Keratinocyte (primary cell): ENCODE measurements at places on chromosomes 12 and 14.
A peak's percentile ranks its signal among the peaks of the same experiment; 100 is the strongest.

GRCh38 chr12:59182191-59182590, 261.9 kb upstream of the LRIG3 start:
- no peak for DNase-seq
- no peak overlapping the region for H3K27ac ChIP-seq
- H3K36me3 ChIP-seq, result no peaks in the 10 kb centered on the region
- no peak overlapping the region for H3K4me3 ChIP-seq
- H3K4me1 ChIP-seq, result peaks cover 5% of the 10 kb centered on the region

GRCh38 chr14:81435391-81436295, 35.5 kb upstream of the STON2 start:
- H3K27ac ChIP-seq, result peak overlapping the region; percentile 72
- DNase-seq, result peak; percentile 35
- H3K4me3 ChIP-seq, result peak overlapping the region; percentile 80
- peaks cover 28% of the 10 kb centered on the region for H3K4me1 ChIP-seq
- peaks cover 4% of the 10 kb centered on the region for H3K27me3 ChIP-seq

DNA sequence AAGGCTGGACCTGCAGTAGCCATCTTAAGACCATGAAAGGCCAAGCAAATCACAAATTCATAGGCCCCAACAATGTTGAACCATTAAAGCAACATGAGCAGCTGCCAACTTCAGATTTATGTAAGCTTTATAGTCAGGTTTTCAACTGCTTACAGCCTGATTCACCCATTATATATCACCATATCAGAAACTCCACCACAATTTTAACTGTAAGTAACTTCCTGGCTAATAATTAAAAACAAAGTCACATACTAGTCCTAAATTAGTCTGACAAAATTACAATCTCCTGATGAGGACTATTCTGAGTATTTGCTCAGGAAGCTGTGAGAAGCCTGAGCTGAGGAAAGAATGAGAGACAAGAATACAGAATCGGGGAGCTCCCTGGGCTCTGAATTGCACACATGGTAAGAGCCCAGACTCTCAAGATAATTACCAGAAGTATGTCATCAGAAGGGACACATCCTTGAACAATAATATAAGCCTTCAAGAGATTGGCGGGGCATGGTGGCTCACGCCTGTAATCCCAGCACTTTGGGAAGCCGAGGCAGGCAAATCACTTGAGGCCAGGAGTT, 55.1 kb downstream of the NUMB start:
- H3K4me1 ChIP-seq, result no peaks in the 10 kb centered on the region
- DNase-seq, result no peak
- H3K36me3 ChIP-seq, result peaks cover 7% of the 10 kb centered on the region
- H3K27me3 ChIP-seq, result no peaks in the 10 kb centered on the region

DNA sequence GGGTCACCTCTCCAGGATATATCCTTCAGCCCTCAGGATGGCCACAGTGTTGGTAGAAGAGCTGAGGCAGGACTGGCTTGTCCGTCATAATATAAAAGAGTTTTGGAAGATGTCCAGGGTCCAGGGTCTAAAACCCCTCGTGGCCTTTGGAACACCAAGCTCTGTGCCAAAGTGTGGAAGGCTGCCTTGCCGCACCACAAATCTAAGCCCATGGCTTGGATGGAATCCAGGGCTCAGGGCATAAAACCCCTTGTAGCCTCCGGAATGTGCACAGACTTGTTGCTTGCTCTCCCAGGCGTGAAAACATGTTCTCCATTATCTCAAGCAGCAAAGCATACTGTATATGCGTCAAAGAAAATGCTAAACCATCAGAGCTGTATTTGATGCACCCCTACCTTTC, 46.7 kb downstream of the TNFAIP2 start:
- no peaks in the 10 kb centered on the region for H3K27me3 ChIP-seq
- H3K27ac ChIP-seq, result no peak overlapping the region
- no peaks in the 10 kb centered on the region for H3K36me3 ChIP-seq
- no peak for DNase-seq

DNA sequence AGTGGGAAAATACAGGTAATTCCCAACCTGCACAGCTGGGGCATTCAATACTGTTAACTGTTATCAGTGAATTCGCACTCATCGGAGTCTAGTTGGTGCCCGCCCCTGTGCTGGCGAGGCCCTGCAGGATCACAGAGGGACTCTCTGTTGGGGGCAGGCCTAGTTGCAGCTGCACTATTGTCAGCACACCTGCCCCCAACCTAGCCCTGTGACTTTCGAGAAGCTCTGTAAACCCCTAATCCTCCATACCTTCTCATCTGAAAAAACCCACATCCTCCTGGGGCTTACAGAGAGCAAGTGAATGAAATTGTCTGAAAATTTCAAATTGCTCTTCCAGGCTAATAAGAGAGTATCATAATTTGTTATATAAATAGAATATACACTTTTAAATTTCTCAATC, 132.2 kb upstream of the NUDT4 start:
- no peak overlapping the region for H3K4me3 ChIP-seq
- no peaks in the 10 kb centered on the region for H3K36me3 ChIP-seq
- no peak for DNase-seq

- no peaks in the 10 kb centered on the region for H3K36me3 ChIP-seq
- H3K4me3 ChIP-seq, result no peak overlapping the region
- no peaks in the 10 kb centered on the region for H3K4me1 ChIP-seq
Measured at GRCh38 chr12:92961949-92962348, 32.9 kb upstream of the EEA1 start.

DNA sequence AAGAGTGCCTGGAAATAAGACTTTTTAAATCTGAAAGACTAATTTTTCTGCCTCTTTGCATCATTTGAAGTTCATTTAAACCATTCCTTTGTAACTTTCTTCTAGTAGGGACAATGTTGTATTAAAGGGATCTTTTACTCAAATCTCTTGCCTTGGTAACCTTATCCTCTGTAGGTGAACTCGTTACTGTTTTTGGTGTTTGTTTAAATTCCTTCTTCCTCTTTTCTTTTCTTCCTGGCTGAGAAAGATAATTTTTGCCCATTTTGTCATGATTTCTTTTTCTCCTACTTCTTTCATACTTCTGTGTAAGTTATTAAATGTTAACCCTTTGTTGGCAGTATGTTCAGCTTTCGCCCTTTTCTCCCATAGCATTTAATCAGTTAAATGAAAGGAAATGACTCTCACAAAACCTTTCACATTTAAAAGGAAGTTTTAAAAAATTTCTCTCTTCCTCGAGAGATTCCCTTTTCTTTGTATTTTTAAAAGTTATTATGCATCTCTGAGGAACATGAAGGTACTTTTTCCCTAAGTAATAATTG, 10.3 kb downstream of the VEZT start:
- no peak overlapping the region for H3K4me3 ChIP-seq
- peaks cover 23% of the 10 kb centered on the region for H3K4me1 ChIP-seq
- no peaks in the 10 kb centered on the region for H3K27me3 ChIP-seq
- H3K27ac ChIP-seq, result no peak overlapping the region

DNA sequence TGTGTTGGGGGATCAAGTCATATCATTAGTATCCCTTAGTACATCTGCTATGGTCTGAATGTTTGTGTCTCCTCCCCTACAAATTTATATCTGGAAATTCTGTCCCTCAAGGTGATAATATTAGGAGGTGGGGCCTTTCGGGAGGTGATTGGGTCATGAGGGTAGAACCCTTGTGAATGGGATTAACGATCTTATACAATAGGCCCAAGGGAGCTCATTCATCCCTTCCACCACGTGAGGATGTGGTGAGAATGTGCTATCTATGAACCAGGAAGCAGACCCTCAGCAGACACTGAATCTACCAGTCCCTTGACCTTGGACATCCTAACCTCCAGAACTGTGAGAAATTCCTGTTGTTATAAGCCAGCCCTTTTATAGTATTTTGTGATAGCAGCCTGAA, 110.7 kb downstream of the PTCSC3 start:
- no peak overlapping the region for H3K27ac ChIP-seq
- peaks cover 35% of the 10 kb centered on the region for H3K4me1 ChIP-seq
- H3K27me3 ChIP-seq, result no peaks in the 10 kb centered on the region
- no peaks in the 10 kb centered on the region for H3K36me3 ChIP-seq

GRCh38 chr14:95476747-95477146, 39.7 kb downstream of the SYNE3 start:
- H3K27ac ChIP-seq, result no peak overlapping the region
- H3K27me3 ChIP-seq, result no peaks in the 10 kb centered on the region
- no peak for DNase-seq
- no peak overlapping the region for H3K4me3 ChIP-seq

DNA sequence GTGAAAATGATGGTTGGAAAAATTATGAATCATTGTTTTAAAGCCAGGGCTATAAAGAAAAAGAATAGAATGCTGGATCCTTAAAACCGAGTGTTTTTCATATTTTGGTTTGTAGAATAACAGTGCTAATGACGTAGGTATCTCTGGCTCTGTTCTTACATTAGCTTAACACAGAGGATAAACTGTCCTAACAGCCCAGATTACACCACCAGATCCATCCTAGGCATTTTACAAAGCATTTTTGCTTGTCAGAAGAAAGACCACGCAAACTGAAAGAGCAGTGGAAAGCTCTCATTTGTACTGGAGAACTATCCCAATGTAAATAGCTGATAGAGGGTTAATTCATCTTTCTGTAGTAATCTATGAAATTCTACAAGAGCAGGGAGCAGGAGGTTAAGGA, 13.6 kb downstream of the IFT81 start:
- no peak overlapping the region for H3K27ac ChIP-seq
- H3K4me1 ChIP-seq, result no peaks in the 10 kb centered on the region
- no peak for DNase-seq

- H3K4me3 ChIP-seq, result no peak overlapping the region
- no peaks in the 10 kb centered on the region for H3K27me3 ChIP-seq
- H3K36me3 ChIP-seq, result no peaks in the 10 kb centered on the region
Measured at GRCh38 chr12:23758608-23759007, 190.9 kb downstream of the SOX5 start.

DNA sequence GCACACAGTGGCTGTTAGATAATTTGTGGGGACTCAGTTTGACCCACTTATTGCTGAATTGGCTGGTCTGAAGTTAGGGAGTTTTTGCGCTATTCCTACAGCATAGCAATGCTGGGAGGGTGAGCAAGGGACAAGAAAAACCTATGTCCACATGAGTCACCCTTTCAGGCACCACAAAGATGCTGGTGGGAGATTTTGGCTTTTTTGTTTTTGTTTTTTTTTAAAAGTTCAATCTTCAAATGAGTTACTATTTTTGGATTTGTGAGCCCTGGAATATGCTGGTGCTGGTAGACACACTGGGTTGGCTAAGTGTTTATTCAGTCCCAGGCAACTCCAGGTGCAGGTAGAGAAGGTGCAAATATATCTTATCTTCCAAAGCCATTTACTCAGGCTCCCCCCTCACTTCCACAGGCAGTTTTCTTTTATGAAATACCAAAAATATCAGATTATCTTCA, 143.4 kb downstream of the BTG1 start:
- H3K27me3 ChIP-seq, result no peaks in the 10 kb centered on the region
- no peaks in the 10 kb centered on the region for H3K4me1 ChIP-seq
- H3K27ac ChIP-seq, result no peak overlapping the region
- DNase-seq, result no peak
